Activated CD4-positive, alpha-beta T cell treated with anti-CD3 and anti-CD28 coated beads, Interleukin-2, Interleukin-4, amounts not matched to agents 100 ng/mL and 50 ng/mL, durations not matched to agents 16 hours and 8 hours (primary cell): ENCODE measurements at places on chromosomes 7 and 10.
A peak's percentile ranks its signal among the peaks of the same experiment; 100 is the strongest.

- DNase-seq: no peak
Measured at GRCh38 chr10:86177537-86178155, 188.9 kb downstream of the GRID1 start.

- peak; percentile 86 for DNase-seq
Measured at GRCh38 chr10:110354322-110354766, 49.6 kb upstream of the SMNDC1 start.

- DNase-seq: no peak
Measured at GRCh38 chr10:14534152-14534551, 203.4 kb upstream of the FRMD4A start.

DNA sequence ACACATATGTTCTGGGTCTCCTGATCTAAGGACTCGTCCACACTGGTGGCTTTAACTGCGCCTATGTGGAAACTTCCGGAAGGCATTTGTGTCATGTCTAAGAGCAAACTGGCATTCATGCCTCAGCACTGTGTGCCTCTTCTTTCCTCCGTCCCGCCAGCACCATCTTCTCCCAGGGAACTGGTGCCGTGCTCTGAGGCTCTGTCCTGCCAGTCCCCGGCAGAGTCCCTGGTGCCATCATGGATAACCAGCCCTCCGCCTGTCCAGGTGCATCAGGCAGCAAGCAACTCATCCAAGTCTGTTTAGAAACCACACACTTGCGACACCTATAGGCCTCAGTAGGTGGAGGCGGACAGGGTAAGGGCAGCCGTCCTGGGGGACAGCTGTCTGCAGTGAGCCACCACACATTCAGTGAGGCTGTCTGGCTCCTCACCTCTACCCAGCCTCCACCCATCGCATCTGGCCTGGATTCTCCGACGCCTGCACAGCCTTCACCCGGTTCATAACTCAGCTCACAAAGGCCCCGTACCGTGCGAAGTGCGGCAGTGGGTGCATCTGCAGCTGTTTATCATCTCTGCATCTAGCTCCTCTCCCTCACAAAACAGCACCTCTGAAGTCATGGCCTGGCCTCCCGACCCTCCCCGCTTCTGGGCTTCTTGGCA is 162.7 kb downstream of the DIP2C start:
- no peak for DNase-seq

GRCh38 chr10:86659161-86659691 is 4.9 kb downstream of the OPN4 start:
- no peak for DNase-seq

GRCh38 chr7:84677117-84677732 is 482.6 kb upstream of the SEMA3A start:
- DNase-seq: no peak

- DNase-seq: peak; percentile 59
Measured at GRCh38 chr10:95758351-95759025, 2.5 kb downstream of the ENTPD1 start.

DNA sequence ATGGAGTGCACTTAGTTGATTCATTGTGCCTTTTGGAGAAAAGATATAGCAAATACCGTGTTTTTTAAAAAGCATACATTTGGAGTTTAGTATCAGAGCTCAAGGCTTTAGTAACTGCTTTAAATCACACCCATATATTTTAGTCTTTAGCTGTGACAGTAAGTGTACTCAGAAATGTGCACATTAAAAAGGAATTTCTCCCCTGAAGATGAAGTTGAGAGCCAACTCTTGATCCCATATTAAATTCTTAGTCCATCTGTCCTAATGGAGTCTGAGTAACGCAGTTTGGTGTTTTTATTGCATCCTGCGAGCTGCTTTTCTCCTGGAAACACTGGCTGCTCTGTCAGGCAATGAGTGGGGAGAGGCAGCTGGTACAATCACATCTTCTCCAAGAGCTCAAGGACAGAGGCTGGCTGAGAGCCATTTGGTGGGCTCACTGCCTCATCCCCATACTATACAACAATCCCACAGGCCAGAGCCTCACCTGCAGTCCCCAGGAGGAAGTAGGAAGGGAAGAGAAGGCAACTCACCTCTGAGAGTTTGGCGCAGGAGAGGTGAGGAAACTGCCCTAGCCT is 473.6 kb upstream of the C7orf33 start:
- no peak for DNase-seq

DNA sequence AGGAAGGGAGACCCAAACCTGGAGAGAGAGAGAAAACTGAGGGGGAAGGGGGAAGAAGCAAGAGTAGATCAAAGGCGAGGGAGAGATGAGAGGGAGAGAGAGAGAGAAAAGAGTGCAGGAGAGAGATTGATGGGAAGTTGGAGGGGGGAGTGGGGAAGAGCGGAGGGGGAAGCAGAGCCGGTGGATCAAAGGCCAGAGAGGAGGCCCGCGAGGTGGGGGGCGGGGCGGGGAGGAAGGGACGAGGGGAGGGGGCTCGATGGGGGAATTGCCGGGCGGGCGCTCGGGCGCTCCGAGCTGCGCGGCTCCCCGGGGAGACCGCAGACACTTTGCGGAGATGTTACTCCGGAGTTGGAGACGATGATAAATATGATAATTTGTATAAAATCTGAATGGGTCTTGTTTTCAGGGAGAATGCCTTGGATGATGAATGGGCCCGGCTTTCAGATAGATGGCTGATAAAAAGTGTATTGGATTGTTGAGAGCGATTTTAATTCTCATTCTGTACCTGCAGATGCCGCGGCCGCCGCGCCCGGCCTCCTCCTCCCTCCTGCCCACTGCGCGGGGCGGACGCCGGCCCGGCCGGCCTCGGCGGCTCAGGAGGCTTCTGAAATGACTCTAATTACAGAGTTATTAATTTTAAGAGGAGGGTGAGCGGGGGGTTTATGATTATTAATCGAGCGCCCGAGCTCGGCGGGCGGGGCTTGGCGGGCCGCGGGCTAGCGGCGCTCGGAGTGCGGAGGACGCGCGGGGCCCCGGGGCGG is 21.4 kb upstream of the PAX2 start:
- DNase-seq: no peak

GRCh38 chr10:106707657-106708056 is 456.8 kb downstream of the SORCS1 start:
- no peak for DNase-seq

DNA sequence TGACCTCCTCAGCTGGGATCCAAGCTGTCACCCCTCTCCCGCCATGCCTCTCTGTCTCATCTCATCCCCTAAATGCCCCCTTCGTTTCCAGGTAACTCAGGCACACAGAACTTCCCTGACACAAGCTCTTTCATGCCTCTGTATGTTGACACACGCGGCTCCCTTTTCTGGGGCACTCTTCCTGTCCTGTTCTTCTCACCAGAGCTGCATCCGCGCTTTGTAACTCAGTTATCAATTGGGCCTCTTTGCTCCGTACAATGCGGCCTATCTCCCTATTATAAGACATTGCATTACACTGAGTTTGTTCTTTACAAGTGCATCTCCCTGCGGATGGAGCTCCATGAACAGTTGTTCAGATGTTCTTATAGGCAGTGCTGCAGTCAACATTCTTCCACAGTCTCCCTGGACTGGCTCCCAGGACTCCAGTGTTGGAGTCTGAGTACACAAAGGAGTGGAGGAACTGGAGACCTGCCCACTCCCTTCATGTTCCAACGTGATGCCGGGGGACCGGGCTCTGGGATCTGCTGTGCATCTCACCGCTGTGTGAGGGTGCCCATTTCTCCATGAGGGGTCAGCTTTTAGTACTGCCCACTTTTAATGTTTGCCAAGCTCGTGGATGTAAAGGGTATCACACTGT is 56.9 kb upstream of the TNS3 start:
- no peak for DNase-seq

DNA sequence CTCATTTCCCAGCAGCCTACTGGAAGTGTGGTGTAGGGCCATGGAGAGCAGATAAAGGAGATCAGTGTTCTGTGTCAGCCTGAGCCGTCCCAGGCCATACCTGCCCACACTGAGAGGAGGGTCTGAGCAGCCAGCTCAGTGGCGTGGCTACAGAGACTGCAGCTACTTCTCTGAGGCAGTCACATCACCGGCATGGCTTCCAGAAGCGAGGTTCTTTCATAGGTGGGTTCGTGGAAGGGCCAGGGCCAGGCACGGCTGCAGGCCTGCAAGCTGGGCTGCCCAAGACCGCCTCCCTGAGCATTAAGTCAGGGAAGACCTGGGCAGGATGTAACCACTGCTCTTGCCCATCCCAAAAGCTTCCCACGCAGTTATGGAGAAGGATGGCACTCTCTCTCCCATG is 34.9 kb downstream of the LDB3 start:
- no peak for DNase-seq

GRCh38 chr10:71795248-71795647 is 21.9 kb upstream of the VSIR start:
- no peak for DNase-seq

GRCh38 chr7:1168422-1168821 is 8.4 kb upstream of the ZFAND2A start:
- DNase-seq: no peak

GRCh38 chr7:2523461-2523936 is 3.9 kb downstream of the LFNG start:
- no peak for DNase-seq

DNA sequence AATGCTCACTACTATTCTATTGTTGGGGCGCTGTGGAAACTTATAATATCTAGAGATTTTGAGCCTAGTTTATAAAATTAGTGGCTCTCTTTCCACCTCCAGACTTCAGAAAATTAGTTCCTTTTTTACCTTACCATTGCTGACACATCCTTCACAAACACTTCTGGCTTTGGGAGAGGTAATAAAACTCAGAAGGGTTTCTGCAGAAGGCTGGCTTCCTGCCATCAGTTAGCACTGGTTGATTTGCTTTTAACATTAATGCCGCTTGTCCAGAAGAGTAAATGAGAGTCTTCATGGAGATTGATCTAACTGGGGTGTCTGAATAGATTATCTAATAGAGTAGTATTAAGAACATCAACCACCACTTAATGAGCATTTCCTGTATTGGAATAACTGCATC is 20.3 kb downstream of the ACSM6 start:
- no peak for DNase-seq

GRCh38 chr7:116691664-116692063 is 19.7 kb downstream of the MET start:
- DNase-seq: no peak

GRCh38 chr7:101538596-101539459 is 90.3 kb downstream of the MYL10 start:
- peak; percentile 50 for DNase-seq

- DNase-seq: no peak
Measured at GRCh38 chr10:133272301-133272963, 4.2 kb downstream of the ADAM8 start.

DNA sequence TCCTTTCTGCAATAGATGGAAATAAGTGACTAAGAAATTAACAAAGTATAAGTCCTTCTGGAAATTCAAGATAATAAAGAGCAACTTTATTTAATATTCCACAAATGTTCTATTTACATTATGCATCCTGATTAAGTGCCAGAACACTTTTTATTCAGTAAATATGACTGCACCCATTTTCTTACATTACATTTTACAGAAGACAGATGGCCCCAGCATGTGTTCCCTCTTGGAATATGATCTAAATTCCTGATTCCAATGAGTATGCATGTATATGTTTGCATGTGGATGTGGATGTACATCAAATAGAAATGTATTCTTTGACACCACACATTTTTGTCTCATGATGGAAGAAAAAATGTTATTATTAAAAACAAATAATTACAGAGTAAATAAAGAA is 628.7 kb upstream of the SEMA3D start:
- no peak for DNase-seq

DNA sequence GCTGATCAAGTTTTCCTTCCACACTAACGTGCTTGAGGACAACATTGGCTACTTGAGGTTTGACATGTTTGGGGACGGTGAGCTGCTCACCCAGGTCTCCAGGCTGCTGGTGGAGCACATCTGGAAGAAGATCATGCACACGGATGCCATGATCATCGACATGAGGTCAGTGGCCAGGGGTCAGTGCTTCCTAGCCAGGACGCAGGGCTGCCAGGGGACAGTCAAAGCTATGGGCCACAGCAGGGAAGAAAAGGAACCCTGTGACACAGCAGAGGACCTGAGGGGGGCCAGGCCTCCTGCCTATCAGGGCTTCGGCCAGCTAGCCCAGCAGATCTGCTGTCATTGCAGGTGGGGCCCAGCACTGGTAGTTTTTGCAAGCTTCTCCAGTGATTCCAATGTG is 5.2 kb downstream of the RBP3 start:
- no peak for DNase-seq

- no peak for DNase-seq
Measured at GRCh38 chr10:116126954-116127695, 145.9 kb downstream of the GFRA1 start.

- peak; percentile 58 for DNase-seq
Measured at GRCh38 chr7:143416565-143417149, 8.0 kb upstream of the EPHA1 start.

- DNase-seq: no peak
Measured at GRCh38 chr7:23100697-23101096, 4.9 kb upstream of the KLHL7 start.
